ENCODE measurements at places on chromosomes 5 and 9.

DNA sequence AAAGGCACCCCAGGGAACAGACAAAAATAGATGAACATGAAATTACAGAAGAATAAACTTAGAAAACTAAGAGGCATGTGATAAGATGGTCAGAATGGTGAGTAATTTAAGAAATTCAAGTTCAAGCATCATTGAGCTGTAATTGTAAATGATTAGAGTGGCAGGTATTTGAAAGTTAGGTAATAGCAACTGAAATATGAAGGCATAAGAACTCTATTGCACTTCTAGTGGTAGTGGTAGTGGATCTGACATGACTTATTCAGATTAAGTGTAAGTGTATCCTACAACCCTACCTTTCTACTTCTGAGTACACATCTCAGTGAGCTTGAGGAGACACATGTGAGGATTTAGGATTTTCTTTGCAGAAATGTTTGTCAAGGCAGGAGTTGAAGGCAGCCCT is 192.9 kb upstream of the RIOK2 start:
- no peak for DNase-seq

- DNase-seq, result peak; percentile 94
These were observed at the start of gene CCNG1 for GRCh38 chr5:163437309-163438182. TSS of gene CCNG1 (plus strand) at chr5:163437595. CDS start at chr5:163439257, 1,662 bp downstream.

DNA sequence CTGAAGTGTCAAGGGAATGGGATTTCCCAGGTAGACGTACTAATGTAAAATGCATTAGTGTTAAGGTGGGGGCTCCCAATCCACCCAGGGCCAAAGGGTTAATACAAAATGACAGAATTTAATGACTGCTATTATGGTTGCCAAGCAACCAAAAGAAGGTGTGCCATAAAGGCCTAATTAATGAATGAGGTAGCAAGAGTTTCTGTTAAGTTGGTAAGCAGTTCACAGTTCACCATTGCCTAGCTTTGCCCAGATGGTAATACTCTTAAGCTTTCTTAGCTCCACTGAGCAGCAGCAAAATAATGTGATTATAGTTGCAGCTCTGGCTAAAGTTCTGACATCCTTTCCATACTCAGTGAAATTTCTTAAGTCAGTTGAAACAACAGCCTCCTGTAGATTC is 211.7 kb downstream of the DENND1A start:
- no peak for DNase-seq

DNA sequence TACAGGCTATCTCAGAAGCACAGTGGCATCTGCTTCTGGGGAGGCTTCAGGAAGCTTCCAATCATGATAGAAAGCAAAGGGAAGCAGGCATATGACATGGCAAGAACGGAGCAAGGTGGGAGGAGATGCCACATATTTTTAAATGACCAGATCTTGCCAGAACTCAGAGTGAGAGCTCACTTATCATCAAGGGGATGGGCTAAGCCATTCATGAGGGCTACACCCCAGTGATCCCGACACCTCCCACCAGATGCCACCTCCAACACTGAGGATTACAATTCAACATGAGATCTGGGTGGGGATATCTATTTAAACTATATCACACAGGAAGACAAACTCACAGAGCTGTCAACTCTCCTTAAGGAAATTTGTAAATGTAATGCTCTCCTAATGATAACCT is 258.8 kb downstream of the SPOCK1 start:
- no peak for DNase-seq

- DNase-seq, result no peak
These were observed 71.4 kb downstream of the SERINC5 start for GRCh38 chr5:80184235-80185023.

Data from tibial nerve (tissue), 4 donors.